Spinal cord (tissue), 10 donors: ENCODE measurements at places on chromosomes 11 and 22. TPM values are rescaled to one million over a fixed set of nuclear protein-coding genes. Genes with fewer than 3 reads are reported as not detected.

Gene OR5A1
- not detected for total RNA-seq

Gene TMEM132A
- 59.0 TPM for total RNA-seq

Gene CNGA4
- total RNA-seq = 0.39 TPM

Gene OR5B21
- total RNA-seq = not detected

DNA sequence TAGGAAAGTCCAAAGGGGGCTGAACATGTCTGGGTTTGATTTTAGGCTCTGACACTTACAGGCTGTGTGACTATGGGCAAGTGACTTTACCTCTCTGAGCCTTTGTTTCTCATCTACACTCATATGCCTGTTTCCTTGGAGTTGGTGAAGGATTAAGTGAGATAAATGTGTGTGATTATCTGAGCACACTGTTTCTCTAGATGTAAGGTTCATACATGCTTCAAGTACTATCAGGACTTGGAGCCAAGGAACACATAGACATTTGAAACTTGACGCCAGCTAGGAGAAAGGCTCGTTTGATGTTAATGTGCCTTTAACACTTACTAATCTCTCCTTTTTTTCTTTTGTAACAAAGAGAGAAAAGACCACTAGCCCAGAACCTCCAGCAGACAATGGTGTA is 9.7 kb downstream of the CRYBB1 start:
- H3K4me1 ChIP-seq = peaks cover 4% of the 10 kb centered on the region
- no peak overlapping the region for H3K4me3 ChIP-seq
- H3K27me3 ChIP-seq = peaks cover 10% of the 10 kb centered on the region

DNA sequence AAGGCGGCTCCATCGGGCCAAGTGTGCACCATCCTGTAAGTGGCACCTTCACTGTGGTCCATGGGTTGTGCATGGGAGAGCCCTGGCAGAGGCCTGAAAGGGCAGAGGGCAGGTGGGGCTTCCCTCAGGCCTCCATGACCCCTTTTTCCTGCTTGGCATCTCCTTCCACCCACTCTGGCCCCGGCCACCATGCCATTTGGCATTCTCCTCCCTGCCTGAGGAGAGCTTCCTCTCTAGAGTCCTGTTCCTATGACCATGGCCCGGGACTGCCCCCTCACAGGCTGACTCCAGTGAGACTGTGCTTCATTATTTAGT is 4.9 kb downstream of the OTOG start:
- H3K27ac ChIP-seq = no peak overlapping the region
- peaks cover 16% of the 10 kb centered on the region for H3K4me1 ChIP-seq
- peaks cover 7% of the 10 kb centered on the region for H3K27me3 ChIP-seq
- H3K36me3 ChIP-seq = no peaks in the 10 kb centered on the region
- DNase-seq = no peak
